ENCODE measurements at places on chromosomes 5 and 9. TPM values are rescaled to one million over a fixed set of nuclear protein-coding genes. Genes with fewer than 3 reads are reported as not detected.

The KCNV2 gene
- not detected for polyA plus RNA-seq

The FLT4 gene
- 2.8 TPM for polyA plus RNA-seq

The KLHL9 gene
- 5.0 TPM for polyA plus RNA-seq

The PCDHA4 gene
- 0.02 TPM for polyA plus RNA-seq

The SPINK13 gene
- polyA plus RNA-seq = not detected

The SV2C gene
- polyA plus RNA-seq = 0.22 TPM

The OR1Q1 gene
- not detected for polyA plus RNA-seq

The LEAP2 gene
- 0.73 TPM for polyA plus RNA-seq

The PCDHGC3 gene
- polyA plus RNA-seq = 25.8 TPM

The PCDHA13 gene
- not detected for polyA plus RNA-seq

The VLDLR gene
- polyA plus RNA-seq = 13.4 TPM

The HTR4 gene
- polyA plus RNA-seq = 0.20 TPM

The ALDH7A1 gene
- polyA plus RNA-seq = 88.3 TPM

The MEIKIN gene
- not detected for polyA plus RNA-seq
